ENCODE measurements at places on chromosomes 7 and 10.

DNA sequence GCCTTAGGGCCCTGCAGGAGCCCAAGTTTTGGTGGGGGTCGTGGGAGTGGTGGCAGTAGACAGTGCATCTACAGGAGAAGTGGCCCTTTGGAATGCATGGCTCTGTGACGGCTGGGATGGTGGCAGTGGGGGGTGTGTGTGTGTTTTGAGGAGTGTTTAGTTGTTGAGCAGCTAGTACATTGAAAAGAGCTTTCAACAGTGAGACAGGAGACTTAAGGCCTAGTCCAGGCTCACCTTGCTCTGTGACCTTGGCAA, 27.1 kb downstream of the ZNF775 start:
- no peak for DNase-seq

- peak; percentile 66 for DNase-seq
These were observed 25.6 kb downstream of the TMEM196 start for GRCh38 chr7:19747740-19748339.

DNA sequence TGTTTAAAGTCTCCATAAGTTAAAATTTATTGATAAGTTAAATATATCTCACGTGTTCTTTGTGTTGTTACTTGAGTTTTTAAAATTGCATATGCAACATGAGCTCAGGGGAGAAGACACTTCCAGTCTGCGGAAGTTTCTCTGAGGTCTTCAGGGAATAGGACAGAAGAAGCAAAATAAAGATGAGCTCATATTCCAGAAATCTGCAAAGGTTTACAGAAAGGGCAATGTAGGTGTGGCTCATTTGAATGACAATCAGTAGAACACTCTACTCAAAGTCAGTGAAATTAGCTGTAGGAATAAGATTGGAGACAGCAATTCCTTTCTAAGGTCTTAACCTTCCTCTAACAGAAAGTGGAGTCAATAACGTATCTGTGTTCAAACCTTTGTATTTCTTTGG, 53.7 kb downstream of the CACNA2D1 start:
- DNase-seq = no peak

DNA sequence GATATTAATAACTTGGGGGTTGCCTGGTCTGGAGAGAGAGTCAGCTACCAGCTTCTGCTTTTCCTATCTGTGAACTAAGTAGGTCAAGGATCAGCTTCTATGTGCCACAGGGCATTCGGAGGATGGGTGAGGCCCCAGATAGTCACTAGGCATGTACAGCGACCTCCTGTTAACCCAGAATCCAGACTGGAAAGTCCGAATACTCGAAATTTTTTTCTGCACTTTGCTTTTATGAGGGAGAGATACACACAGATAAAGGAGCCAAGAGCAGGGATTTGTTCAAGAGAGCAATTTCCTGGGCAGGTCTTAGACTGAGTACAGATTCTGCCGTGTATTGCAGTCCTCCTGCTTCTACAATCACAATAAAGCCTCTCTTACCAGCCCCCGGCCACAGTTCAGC, 54.2 kb downstream of the EMX2 start:
- DNase-seq = peak; percentile 43

GRCh38 chr7:81725812-81726127, 44.1 kb downstream of the HGF start:
- DNase-seq = peak; percentile 88

- DNase-seq = no peak
These were observed 24.4 kb downstream of the EPHB4 start for GRCh38 chr7:100802951-100803350.

DNA sequence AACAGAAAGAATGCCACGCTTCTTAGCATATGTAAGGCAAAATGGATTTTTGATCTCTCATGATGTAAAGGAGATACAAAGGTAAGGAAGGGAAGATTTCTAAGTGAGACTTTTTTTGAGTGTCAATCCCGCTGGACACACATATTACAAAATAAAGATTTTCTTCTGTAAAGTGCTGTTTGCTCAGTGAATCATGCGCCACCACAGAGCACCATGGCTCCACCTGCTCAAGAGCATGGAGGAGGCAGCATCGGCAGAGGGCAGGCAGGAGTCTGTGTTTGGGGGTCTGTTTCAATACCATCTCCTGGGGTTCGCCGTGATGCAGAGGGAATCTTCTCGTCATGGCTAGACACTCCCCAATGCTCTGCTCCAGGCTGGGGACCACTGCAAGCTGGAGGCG, 83.5 kb downstream of the ALOX5 start:
- no peak for DNase-seq

GRCh38 chr7:9796241-9796640, 1177.4 kb upstream of the PHF14 start:
- no peak for DNase-seq

- DNase-seq = no peak
These were observed 1.7 kb upstream of the HOXA13 start for GRCh38 chr7:27201580-27202017.

- no peak for DNase-seq
These were observed 136.4 kb downstream of the DYNC2I1 start for GRCh38 chr7:158992759-158993158.

GRCh38 chr7:134875867-134876266, 96.4 kb downstream of the CALD1 start:
- peak; percentile 55 for DNase-seq

GRCh38 chr7:106054971-106055532, 57.1 kb downstream of the SYPL1 start:
- no peak for DNase-seq

- DNase-seq = no peak
These were observed 14.7 kb downstream of the TPST1 start for GRCh38 chr7:66219805-66220204.

DNA sequence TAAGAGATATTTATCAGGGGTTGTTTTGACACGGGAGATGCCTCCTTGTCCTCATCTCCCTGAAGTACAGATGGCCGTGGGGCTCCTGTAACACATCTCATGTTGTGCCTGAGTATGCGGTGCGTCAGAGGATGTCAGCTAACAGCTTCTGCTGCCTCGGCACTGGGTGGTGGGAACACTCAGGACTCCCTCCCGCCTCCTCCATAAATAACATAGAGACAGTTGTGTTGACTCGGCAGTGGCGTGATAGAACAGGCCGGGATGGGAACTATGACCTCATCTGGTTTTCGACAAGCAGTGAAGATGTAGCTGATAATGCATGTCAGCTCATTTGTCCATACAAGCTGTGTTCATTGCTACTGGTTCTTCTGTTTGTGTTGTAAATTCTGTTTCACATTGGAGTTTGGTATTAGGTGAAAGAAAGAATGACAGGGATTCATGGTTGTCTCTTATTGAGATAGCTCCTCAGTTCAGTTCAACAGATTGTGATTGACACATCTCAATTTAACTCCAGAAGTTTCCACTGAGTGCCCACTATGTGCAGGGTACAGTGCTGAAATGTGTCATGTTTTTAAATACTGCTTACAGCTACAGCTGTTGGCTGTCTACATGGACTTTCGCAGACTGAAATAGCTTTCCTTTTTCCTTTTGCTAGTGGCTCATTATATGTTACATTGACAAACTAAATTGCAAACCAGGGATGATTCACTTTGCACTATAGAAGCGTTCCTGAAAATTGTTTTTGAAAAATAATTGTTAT, 87.4 kb downstream of the CHN2 start:
- peak; percentile 3 for DNase-seq

DNA sequence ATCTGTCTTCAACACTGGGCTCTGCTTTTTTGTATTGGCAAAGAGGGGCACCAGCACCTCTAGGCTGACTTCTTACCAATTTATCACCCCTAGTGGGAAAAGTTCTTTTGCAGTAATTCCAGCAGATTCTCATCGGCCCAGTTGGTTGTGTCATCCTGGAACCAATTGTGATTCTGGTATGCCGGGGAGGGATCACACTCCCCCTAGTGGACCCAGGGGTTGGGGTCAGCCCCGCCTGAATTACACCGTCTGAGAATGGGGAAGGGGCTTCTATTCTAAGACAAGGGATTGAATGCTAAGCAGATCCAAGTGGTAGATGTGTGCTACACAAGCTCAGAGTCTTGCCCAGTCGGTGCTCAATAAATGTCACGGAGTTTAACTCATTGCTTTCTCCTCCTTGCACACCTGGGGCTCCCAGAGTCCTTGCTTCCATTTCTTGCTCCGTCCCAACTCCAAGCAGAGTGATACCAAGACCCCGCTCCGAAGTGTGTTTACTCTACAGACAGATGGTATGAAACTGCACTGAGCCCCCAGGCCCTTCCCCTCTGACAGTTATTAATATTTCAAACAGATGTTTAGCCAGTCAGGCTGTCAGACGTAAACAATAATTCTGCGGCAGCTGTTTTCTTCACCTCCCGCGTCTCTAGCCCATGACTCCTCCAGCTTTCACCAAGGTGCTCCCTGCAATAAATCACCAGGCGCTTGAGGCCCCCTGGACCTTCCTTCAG, 71.9 kb downstream of the C10orf105 start:
- peak; percentile 41 for DNase-seq

- no peak for DNase-seq
These were observed 67.8 kb downstream of the SVIL start for GRCh38 chr10:29567003-29567402.

GRCh38 chr7:26898891-26899290, 34.5 kb upstream of the SKAP2 start:
- no peak for DNase-seq

DNA sequence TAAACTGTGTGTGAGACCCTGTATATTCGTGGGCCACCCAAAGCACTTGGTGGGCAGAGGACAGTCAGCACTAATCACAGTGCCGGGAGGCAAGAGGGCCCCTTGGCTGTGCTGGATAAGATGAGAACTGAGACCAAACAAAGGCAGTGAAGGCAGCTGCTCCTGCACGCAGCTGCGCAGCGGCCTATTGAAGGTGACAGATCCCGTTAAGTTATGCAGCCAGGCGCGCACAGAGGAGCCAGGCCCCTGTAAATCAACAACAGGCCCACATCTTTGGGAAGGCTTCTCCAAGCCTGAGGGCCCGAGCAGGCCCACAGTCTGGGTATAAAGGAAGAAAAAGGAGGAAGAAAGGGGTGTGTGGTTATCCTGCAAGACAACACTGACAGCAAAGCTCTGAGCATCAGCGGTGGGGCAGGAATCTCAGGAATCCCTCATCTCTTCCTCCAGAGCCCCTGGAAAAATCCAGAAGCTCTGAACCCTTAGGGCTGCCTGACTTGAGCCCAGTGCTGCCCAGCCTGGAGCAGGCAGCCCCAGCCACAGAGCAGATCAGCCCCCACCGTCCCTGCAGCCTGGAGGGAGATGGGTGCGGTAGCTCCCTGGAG, 154.2 kb downstream of the ARHGAP12 start:
- no peak for DNase-seq

Data from ELR (cell line).